ENCODE measurements at places on chromosomes 5 and 9. TPM values are rescaled to one million over a fixed set of nuclear protein-coding genes. Genes with fewer than 3 reads are reported as not detected.

DNA sequence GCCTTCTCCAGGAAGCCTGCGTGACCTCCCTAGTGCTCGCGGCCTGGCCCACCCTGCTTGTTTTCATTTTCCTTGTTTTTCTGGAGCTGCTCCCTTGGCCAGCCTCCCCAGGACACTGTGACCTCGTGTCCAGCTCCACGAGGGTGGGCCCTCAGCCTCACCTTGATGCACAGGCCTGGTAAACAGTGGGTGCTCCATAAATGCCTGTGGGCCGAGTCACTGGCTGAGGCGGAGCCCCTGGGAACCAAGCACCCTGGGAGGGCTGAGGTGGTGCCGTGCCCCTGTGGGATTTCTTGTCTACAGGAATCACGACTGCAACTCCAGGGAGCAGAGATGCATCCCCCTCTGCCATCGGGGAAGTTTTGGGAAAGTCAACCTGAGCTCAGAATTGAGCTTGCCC is 17.2 kb downstream of the FAM163B start:
- no peak overlapping the region for H3K27ac ChIP-seq
- H3K27me3 ChIP-seq = no peaks in the 10 kb centered on the region
- no peaks in the 10 kb centered on the region for H3K36me3 ChIP-seq

DNA sequence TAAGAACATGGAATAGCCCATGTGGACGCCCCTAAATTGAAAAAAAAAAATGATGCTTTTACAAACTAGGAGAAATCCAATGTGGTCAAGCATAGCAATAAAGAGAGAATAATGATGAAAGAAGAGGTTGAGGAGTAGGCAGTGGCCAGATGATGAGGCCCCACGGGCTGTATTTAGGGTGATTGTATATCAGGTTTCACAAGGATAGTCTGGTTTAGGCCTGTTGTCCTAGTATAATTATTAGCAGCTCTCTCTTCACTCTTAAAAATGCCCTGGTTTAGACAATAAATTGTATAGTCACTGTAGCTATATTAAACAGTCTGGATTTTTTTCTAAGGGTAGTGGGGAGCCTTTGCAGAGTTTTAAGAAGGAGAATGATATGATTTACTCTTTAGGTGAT is 102.4 kb upstream of the PRRC1 start:
- no peaks in the 10 kb centered on the region for H3K27me3 ChIP-seq
- DNase-seq = no peak
- no peak overlapping the region for H3K27ac ChIP-seq
- no peak overlapping the region for H3K4me3 ChIP-seq

- peaks cover 6% of the 10 kb centered on the region for H3K36me3 ChIP-seq
- H3K4me3 ChIP-seq = no peak overlapping the region
- H3K27ac ChIP-seq = no peak overlapping the region
- DNase-seq = no peak
- no peaks in the 10 kb centered on the region for H3K4me1 ChIP-seq
These were observed 44.1 kb downstream of the PJA2 start for GRCh38 chr5:109365653-109366052.

GRCh38 chr5:98905857-98906688 is 22.7 kb downstream of the CHD1 start:
- no peak for DNase-seq
- H3K4me1 ChIP-seq = peaks cover 3% of the 10 kb centered on the region
- H3K27me3 ChIP-seq = no peaks in the 10 kb centered on the region
- H3K36me3 ChIP-seq = peaks cover 24% of the 10 kb centered on the region
- no peak overlapping the region for H3K4me3 ChIP-seq

GRCh38 chr9:120412425-120412951 is 167.5 kb downstream of the CDK5RAP2 start:
- H3K27me3 ChIP-seq = no peaks in the 10 kb centered on the region
- peaks cover 23% of the 10 kb centered on the region for H3K36me3 ChIP-seq
- peaks cover 26% of the 10 kb centered on the region for H3K4me1 ChIP-seq
- H3K27ac ChIP-seq = peak overlapping the region; percentile 81
- DNase-seq = no peak
- no peak overlapping the region for H3K4me3 ChIP-seq

- H3K27ac ChIP-seq = no peak overlapping the region
- no peaks in the 10 kb centered on the region for H3K4me1 ChIP-seq
- no peak overlapping the region for H3K4me3 ChIP-seq
- no peak for DNase-seq
- no peaks in the 10 kb centered on the region for H3K27me3 ChIP-seq
These were observed 40.8 kb upstream of the ORM1 start for GRCh38 chr9:114282104-114282485.

GRCh38 chr5:5736007-5736406 is 313.5 kb downstream of the ICE1 start:
- H3K27ac ChIP-seq = no peak overlapping the region
- DNase-seq = no peak
- H3K4me1 ChIP-seq = no peaks in the 10 kb centered on the region
- H3K36me3 ChIP-seq = no peaks in the 10 kb centered on the region
- no peak overlapping the region for H3K4me3 ChIP-seq

DNA sequence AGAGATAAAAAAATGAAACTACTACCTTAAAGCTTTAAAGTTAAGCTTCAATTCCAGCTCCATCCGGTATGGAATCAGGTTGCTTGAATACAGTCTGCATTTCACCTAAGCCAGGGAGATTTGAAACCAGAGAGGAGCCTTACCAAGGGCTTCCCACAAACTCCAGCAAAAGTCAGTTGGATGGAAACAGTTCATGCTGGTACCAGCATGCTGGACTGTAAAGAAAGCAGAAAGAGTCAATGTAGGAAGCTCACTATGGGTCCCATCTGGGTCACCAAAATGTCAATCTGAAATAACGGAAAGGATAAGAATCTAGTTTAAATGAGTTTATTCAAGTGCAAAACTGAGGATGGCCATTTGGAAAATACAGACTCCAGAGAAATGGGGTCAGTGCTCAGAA is 65.3 kb downstream of the CDO1 start:
- DNase-seq = no peak
- no peaks in the 10 kb centered on the region for H3K4me1 ChIP-seq
- no peak overlapping the region for H3K27ac ChIP-seq
- no peaks in the 10 kb centered on the region for H3K36me3 ChIP-seq
- H3K27me3 ChIP-seq = no peaks in the 10 kb centered on the region

LRRC70 gene
- 0.17 TPM for total RNA-seq

SLC6A18 gene
- total RNA-seq = not detected

SUSD3 gene
- 6.2 TPM for total RNA-seq

Data from H1 (cell line).